Stimulated activated CD4-positive, alpha-beta T cell treated with anti-CD3 and anti-CD28 coated beads, Interleukin-15, amount 100 ng/mL, for 24 hours (primary cell): ENCODE measurements at places on chromosomes 16 and 17.

DNA sequence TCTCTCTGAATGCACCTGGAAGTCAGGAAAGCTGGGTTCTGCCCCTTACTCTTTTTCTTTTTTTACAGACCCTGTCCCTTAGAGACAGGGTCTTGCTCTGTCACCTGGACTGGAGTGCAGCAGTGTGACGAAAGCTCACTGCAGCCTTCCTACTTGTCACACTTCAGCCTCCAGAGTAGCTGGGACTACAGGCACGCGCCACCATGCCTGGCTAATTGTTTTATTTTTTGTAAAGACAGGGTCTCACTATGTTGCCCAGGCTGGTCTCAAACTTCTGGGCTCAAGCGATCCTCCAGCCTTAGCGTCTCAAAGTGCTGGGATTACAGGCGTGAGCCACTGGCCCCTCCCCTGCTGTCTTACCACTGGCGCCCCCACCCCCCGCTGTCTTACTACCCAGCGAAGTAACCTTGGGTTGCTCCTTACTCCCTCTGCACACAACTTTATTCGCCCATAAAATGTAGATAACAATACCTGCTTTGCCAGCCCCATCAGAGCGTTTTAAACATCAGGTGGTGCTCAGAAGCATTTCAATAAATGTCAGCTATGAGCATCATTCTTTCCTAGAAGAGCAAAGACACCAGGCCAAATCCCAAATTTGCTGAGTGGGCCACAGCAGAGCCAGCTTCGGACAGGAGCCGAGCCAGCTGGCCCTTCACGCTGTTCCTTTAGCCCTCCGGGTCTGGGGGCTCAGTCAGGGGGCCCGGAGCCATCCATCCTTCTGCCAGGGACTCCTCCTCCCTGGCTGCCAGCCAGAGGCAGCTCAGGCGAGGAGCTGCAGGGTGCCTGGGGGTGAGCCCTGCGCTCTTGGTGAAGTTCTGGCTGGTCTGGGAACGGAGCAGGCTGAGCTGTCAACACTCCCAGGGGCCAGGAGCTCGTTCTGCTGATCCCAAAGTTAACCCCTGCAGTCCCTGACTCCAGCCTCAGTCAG is 24.4 kb downstream of the SRL start:
- no peak for DNase-seq

GRCh38 chr16:73504591-73505575 is 457.0 kb upstream of the ZFHX3 start:
- DNase-seq: no peak

DNA sequence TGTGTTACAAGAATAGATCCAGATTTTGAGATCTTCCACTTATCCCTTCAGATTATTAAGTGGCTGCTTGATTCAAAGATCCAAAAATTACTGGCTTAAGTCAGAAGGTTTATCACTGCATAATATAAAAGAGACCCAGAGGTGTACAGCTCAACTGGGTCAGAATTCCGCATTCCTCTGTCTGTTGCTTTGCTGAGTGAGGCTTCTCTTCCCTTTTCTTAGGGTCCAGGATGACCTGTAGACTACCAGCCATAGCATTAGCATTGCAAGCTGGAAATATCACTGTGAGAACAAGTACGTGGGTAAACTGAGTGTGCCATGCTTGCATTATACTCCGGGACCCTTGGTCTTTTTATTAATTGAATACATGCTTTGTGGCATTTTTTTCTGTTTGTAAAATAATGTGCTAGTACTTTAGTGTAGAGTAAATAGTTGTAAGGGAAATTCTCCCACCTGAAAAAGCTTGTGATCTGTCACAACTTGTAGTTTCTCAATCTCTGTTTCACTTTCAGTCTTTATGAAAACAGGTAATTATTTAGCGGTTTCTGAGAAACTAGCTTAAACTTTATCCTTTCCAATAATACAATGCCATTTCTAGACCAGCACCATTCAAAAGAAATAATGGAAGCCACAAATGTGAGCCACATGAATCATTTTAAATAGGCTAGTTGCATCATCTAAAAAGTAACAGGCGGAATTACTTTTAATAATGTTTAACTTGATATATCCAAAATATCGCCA is 61.6 kb downstream of the TNRC6C start:
- DNase-seq: no peak

DNA sequence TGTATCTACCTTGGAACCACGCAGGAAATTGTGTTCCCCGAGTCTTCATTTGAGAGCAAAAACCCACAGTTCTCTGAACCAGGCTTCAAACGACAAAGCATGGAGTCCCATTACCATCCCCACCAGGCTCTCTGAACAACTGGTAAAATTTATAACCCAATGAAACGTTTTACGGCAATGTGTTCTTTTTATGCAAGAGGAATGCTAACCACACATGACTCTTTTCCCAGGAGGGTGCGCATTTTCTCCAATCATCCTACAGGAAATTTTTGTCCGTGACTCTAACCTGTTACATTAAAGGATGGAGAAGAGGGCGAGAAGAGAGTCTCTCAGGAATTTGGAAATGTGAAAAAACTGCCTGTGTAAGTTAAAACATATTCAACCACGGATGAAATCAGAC is 17.8 kb downstream of the STX8 start:
- DNase-seq: no peak

GRCh38 chr17:13594762-13595598 is 6.7 kb downstream of the HS3ST3A1 start:
- peak; percentile 85 for DNase-seq

DNA sequence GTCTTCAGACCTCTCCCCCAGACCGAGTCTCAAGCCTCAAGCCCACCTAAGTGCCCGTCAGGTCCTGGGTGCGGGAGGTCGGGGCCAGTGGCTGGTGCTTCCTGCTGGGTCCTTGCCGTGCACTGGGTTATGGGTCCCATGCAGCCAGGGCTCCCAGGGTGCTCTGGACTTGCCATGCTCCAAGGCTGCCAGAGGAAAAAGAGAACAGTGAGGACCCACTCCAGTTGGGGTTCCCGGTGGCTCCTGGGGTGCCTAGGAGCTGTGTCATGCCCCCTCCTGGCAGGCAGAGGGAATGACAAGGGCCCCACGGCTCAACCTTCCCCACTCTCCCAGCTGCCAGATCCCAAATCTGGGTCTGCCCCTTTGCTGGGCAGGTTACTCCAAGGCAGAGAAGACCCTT is 3.8 kb downstream of the SNX20 start:
- DNase-seq: peak; percentile 33

- no peak for DNase-seq
Measured at GRCh38 chr17:73777131-73777449, 132.8 kb upstream of the SDK2 start.

DNA sequence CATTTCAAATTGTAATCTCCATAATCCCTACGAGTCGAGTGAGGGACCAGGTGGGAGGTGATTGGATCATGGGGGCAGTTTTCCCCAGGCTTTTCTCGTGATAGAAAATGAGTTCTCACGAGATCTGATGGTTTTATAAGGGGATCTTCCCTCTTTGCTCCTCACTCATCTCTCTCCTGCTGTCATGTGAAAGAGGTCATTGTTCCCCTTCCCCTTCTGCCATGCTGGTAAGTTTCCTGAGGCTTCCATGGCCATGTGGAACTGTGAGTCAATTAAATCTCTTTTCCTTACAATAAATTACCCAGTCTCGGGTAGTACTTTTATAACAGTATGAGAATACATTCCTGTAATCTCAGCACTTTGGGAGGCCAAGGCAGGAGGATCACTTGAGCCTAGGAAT is 76.7 kb upstream of the MARCHF10 start:
- DNase-seq: no peak

GRCh38 chr17:76437467-76438402 is 15.2 kb downstream of the UBE2O start:
- no peak for DNase-seq

DNA sequence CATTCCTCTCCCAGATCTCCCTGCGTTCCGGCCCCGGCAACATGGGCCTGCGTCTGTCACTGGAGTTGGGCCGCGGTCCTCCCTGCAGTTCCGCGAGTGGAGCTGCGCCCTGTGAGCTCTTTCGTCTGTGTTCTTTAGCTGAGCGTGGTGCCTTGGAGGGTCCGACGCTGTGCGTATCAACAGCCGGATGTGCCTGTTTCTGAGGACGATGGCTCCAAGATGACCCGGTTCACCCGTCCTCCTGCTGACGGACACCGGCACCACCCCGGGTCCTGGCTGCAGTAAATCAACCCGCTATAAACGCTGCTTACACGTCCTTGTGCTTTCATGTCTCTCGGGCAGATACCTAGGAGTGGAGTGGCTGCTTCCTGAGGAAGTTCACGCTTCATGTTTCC is 44.8 kb upstream of the GNG13 start:
- DNase-seq: no peak
